ENCODE measurements at places on chromosomes 7 and 10.

DNA sequence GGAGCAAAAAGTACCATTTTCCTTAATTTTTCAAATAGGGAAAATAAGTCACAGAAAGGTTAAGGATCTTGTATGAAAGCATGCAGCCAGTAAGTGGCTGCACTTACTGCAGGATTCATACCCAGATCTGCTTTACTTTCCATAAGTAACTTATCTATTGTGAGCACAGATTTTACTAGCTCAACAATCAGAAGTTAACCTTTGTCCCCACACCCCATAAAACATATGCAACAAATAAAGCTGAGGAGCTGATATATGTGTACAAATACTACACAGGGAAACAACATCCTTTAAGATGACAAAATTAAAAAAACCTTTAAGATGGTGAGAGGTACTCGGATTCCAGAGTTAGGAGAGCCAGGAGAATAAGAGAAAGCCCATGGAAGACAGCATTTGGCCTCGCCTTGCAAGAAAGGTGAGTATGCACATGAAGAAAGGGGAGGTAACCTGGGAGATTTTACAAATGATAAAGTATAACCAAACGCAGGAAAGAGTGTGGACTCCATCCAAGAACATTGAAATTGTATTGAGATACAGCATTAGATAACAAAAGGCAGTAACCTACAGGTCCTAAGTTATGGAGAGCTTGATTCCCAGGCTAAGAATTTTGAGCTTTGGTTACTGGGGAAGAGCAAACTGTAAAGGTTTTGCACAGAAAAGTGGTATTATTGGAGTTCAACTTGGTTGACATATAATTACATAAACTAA, 87.1 kb downstream of the ITGB8 start:
- no peak for DNase-seq

GRCh38 chr10:71271662-71272055, 47.4 kb upstream of the SLC29A3 start:
- DNase-seq, result no peak

- DNase-seq, result no peak
Observed at GRCh38 chr10:10987111-10987510, 30.6 kb upstream of the CELF2 start.

DNA sequence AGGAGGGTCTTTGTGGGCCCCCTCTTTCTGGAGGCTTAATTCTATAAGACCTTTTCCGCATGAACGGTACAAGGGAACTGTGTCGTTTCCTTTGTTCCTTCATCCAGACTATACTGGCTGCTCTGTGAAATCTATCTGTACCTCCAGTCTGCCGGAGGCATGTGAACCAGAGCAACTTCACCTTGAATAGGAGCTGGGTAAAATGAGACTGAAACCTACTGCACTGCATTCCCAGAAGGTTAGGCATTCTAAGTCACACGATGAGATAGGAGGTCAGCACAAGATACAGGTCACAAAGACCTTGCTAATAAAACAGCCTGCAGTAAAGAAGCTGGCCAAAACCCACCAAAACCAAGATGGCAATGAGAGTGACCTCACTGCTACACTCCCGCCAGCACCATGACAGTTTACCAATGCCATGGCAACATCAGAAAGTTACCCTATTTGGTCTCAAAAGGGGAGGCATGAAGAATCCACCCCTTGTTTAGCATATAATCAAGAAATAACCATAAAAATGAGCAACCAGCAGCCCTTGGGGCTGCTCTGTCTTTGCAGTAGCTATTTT, 36.8 kb upstream of the INPP5F start:
- DNase-seq, result no peak

- DNase-seq, result no peak
Observed at GRCh38 chr7:16615228-16615627, 30.3 kb downstream of the ANKMY2 start.

GRCh38 chr7:2460641-2461040, 15.6 kb downstream of the GRIFIN start:
- DNase-seq, result no peak

GRCh38 chr10:101785801-101786200, 2.6 kb upstream of the NPM3 start:
- DNase-seq, result no peak

GRCh38 chr7:30323006-30323355, 38.6 kb downstream of the ZNRF2 start:
- DNase-seq, result no peak

DNA sequence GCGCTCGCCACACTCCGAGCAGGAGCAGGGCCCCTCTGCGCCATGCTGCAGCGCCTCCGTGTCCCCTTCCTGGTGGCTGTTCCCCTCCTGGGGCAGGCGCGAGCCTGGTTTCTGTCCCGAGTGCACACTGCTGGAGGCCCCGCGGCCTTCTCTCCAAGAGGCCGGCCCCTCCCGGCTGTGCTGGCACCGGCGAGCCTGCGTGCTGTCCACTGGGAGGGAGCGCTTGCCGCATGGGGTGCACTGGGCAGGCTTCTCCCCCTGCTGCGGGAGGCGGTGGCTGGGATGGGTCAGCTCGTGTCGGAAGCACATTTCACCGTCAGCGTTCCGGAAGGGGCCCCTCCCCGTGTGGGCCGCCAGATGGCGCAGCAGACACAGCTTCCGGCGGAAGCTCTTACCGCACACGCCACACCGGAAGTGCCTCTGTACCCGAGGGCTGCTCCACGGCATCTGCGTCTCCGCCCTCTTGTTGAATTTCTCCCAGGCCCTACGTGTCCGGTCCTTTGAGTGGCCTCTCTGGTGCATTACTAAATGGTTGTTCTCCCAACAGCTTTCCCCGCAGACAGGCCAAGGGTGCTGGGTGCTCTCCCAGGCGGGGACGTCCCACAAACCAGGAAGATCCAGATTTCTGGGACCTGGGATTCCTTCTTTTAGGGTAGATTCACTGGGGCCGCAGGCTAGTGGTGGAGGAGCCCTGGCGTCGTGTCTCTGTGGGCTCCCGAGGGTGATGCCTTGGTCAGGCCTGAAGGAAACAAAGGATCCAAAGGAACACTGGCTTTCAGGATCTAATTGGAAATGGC, 18.7 kb downstream of the ZNF786 start:
- no peak for DNase-seq
